ENCODE measurements at places on chromosomes 5 and 9. TPM values are rescaled to one million over a fixed set of nuclear protein-coding genes. Genes with fewer than 3 reads are reported as not detected.

DNA sequence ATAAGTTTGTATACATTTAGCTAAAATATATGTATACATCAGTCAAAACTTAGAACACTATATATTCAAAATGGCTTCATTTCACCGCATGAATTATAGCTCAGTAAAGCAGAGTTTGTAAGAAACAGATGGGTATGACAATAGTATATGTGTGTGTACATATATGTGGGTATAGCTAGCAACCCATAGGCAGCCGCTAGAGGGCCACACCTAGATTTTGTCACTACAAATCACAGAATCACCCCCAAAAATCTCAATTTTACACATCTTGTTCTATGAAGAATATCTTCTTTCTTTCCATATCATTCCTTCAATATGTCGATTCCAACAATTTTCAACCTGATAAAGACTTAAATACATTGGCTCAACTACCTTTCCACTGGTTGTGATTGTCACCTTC lies 357.8 kb upstream of the CCNG1 start:
- no peaks in the 10 kb centered on the region for H3K4me1 ChIP-seq
- no peak overlapping the region for H3K27ac ChIP-seq
- no peak for DNase-seq
- H3K4me3 ChIP-seq = no peak overlapping the region
- no peaks in the 10 kb centered on the region for H3K27me3 ChIP-seq

- H3K4me3 ChIP-seq = no peak overlapping the region
These were observed 53.6 kb downstream of the ELL2 start for GRCh38 chr5:95907740-95908706.

DNA sequence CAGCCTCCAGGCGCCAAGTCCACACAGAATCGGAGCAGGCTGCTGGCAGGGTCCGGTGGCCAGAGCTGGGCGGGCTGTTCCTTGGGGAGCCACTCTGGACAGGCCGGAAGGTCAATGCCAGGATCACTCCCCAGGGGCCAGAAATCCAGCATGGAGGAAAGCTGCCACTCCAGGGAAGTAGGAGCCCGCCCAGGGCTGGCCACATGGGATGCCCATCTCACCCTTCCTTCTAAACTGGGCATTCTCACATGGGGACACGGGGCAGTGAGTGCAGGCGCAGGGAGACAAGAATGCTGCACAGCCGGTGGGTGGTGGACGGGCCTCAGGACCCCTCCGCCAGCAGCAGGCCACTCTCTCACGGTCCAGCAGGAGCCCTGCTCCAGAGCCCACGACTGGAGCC lies 58.2 kb downstream of the ADAMTS2 start:
- no peaks in the 10 kb centered on the region for H3K27me3 ChIP-seq
- no peaks in the 10 kb centered on the region for H3K36me3 ChIP-seq
- H3K4me3 ChIP-seq = no peak overlapping the region
- H3K27ac ChIP-seq = no peak overlapping the region
- DNase-seq = no peak

DNA sequence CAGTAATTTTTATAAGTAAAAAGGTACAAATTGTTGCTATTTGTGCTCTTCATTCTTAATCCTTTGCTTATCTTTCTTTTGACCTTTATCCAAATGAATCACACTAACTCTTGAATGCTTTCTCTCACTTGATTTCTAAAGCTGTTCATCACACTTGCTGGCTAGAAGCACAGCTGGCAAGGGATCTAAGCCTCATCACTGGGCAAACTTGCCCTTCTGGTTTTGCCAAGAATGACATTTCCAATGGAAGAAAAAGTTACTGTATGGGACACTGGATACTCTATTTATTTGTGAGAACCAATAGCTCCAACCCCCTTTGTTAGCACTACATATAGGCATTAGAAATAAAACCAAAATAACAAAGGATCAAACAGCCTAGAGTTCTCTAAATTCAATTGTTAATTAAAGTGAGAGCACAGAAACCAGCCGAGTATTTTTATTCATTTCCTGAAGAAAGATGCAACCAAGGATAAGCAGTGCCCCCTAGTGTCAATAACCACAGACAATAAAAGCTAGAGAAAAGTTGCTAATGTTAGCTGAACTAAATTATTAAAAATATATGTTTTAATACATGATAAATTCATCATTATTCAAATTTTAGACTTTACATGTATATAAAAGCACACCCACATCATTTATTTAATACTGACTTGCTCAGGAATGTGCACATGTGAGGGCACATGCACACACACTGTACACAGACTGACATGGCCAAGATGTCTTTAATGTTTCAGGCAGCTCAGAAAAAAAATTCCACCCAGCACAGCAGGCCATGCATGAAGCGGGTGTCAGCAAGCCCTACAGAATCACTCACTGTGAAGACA lies 59.8 kb upstream of the POU5F2 start:
- H3K4me3 ChIP-seq = no peak overlapping the region
- H3K27me3 ChIP-seq = no peaks in the 10 kb centered on the region
- no peaks in the 10 kb centered on the region for H3K36me3 ChIP-seq
- H3K4me1 ChIP-seq = no peaks in the 10 kb centered on the region

GRCh38 chr9:104700306-104700705 lies 6.0 kb downstream of the OR13D1 start:
- no peak overlapping the region for H3K27ac ChIP-seq
- no peak overlapping the region for H3K4me3 ChIP-seq
- H3K4me1 ChIP-seq = no peaks in the 10 kb centered on the region
- DNase-seq = no peak
- H3K36me3 ChIP-seq = no peaks in the 10 kb centered on the region

DNA sequence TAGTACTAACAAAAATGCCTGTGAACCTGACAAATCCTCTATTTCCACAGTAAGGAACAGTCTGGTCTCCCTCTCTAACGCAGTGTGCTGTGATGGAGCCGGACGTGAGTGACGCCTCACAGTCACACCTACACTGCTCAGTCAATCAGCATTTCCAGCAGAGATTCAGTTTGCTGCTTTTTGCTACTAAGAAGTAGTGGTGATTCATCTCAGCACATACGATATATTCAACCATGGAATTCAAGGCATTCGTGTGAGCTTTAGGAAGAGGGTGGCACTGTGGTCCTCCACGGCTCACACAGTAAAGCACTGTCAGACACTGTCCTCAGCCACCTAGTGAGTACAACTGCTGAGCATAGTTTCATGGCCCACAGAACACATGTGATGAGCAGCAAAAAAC lies 70.9 kb downstream of the SETX start:
- H3K4me1 ChIP-seq = no peaks in the 10 kb centered on the region
- no peak overlapping the region for H3K4me3 ChIP-seq
- DNase-seq = no peak
- H3K27ac ChIP-seq = no peak overlapping the region
- peaks cover 85% of the 10 kb centered on the region for H3K36me3 ChIP-seq

DNA sequence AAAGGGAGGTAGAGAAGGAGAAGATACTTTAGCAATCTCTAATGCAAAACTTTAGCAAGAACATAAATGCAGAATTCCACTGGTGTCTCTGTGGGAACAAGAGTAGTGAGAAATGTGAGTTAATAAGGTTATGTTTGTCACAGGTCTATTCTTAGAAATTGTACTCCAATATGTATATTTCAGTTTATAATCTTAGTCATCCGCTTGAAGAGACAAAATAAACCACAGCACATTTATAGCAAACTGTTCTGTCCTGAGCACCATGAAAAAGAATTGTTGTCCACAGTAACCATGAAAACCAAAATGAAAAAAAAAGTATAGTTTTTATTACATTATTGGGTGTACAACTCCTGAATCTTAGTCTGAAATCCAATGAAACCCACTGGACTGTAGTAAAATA lies 93.6 kb upstream of the TSLP start:
- no peaks in the 10 kb centered on the region for H3K36me3 ChIP-seq
- no peak overlapping the region for H3K4me3 ChIP-seq
- no peaks in the 10 kb centered on the region for H3K27me3 ChIP-seq
- no peak overlapping the region for H3K27ac ChIP-seq

The PTPN3 gene
- total RNA-seq = 2.8 TPM

The SGCD gene
- total RNA-seq = 1.6 TPM

The SHC3 gene
- 0.05 TPM for total RNA-seq

- no peak for DNase-seq
- H3K4me1 ChIP-seq = no peaks in the 10 kb centered on the region
- H3K4me3 ChIP-seq = no peak overlapping the region
These were observed 50.9 kb downstream of the BRINP1 start for GRCh38 chr9:119318371-119318770.

The PCDH12 gene
- total RNA-seq = 3.4 TPM

The LCN10 gene
- total RNA-seq = 1.2 TPM

The PPP1R26 gene
- total RNA-seq = 3.3 TPM

Measured in thymus (tissue), 14 donors.